ENCODE measurements at places on chromosomes 16 and 17. TPM values are rescaled to one million over a fixed set of nuclear protein-coding genes. Genes with fewer than 3 reads are reported as not detected.

The CCR7 gene
- not detected for total RNA-seq

The ARL6IP1 gene
- 128 TPM for total RNA-seq

The CDR2L gene
- total RNA-seq: 29.8 TPM

The OTOP3 gene
- total RNA-seq: not detected

The CIBAR2 gene
- total RNA-seq: not detected

The CCL3 gene
- 7.3 TPM for total RNA-seq

The ADAD2 gene
- not detected for total RNA-seq

- H3K27ac ChIP-seq: no peak overlapping the region
- no peak overlapping the region for H3K4me3 ChIP-seq
- H3K4me1 ChIP-seq: peaks cover 19% of the 10 kb centered on the region
- no peaks in the 10 kb centered on the region for H3K36me3 ChIP-seq
- DNase-seq: no peak
These were observed 4.0 kb upstream of the METRNL start for GRCh38 chr17:83075270-83075880.

- peak overlapping the region; percentile 98 for H3K27ac ChIP-seq
- H3K27me3 ChIP-seq: no peaks in the 10 kb centered on the region
- H3K4me3 ChIP-seq: peak overlapping the region; percentile 98
- DNase-seq: no peak
- H3K4me1 ChIP-seq: peaks cover 36% of the 10 kb centered on the region
These were observed 1.4 kb downstream of the CYB5D2 start for GRCh38 chr17:4144422-4144747.

GRCh38 chr16:50067290-50067853, 1.6 kb downstream of the HEATR3 start:
- H3K27ac ChIP-seq: no peak overlapping the region
- H3K27me3 ChIP-seq: no peaks in the 10 kb centered on the region
- H3K4me1 ChIP-seq: peaks cover 23% of the 10 kb centered on the region
- peak overlapping the region; percentile 99 for H3K4me3 ChIP-seq

GRCh38 chr17:78694805-78695531, 87.1 kb downstream of the CYTH1 start:
- no peaks in the 10 kb centered on the region for H3K27me3 ChIP-seq
- DNase-seq: no peak
- no peak overlapping the region for H3K4me3 ChIP-seq
- peaks cover 5% of the 10 kb centered on the region for H3K36me3 ChIP-seq
- H3K4me1 ChIP-seq: no peaks in the 10 kb centered on the region
- no peak overlapping the region for H3K27ac ChIP-seq

- no peak for DNase-seq
- no peaks in the 10 kb centered on the region for H3K27me3 ChIP-seq
- no peaks in the 10 kb centered on the region for H3K36me3 ChIP-seq
- no peaks in the 10 kb centered on the region for H3K4me1 ChIP-seq
- H3K27ac ChIP-seq: no peak overlapping the region
These were observed 99.5 kb downstream of the SYCE1L start for GRCh38 chr16:77298418-77299360.

GRCh38 chr17:76995387-76996105, 127.3 kb downstream of the MGAT5B start:
- H3K4me1 ChIP-seq: no peaks in the 10 kb centered on the region
- H3K4me3 ChIP-seq: no peak overlapping the region
- no peak overlapping the region for H3K27ac ChIP-seq
- no peaks in the 10 kb centered on the region for H3K36me3 ChIP-seq
- H3K27me3 ChIP-seq: no peaks in the 10 kb centered on the region
